ENCODE measurements at places on chromosomes 12 and 14.

DNA sequence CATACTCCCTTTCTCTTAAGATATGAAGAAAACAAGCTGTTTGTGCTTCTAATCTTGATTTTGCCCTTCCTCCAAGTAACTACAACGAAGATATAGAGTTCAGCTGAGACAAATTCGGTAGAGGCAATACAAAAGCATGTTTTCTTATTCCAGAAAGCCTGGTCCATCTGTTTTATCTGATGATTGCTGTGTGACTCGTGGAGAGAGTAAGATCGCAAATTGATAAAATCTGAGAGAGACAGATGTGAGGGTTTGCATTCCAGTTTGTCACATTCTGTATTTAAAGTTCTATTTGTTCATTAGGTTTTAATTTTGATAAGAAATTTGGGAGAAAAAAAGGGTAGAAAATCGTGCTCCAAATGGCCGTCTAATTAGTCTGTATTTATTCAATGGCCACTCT lies 192.1 kb downstream of the CPNE8 start:
- no peak for DNase-seq

GRCh38 chr12:42990387-42990786 lies 400.8 kb upstream of the PRICKLE1 start:
- no peak for DNase-seq

DNA sequence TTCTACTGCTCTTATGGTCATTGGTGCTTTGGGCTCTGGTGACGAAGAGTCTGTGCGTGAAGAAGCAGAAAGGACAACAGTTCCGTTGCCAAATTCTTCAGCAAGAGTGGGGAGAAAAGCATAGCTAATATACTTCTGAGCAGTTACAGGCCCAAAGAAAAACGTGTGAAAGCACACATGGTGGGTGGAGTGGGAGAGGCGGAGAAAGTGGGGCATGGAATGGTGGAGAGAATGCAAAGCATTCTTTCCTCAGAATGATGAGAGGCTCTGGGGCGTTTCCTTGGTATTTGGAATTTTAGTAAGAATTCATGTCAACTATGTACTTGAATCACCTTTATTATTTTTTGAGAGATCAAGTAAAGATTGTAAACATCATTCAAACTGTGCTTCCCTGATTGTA lies 396.1 kb downstream of the NAV3 start:
- no peak for DNase-seq

DNA sequence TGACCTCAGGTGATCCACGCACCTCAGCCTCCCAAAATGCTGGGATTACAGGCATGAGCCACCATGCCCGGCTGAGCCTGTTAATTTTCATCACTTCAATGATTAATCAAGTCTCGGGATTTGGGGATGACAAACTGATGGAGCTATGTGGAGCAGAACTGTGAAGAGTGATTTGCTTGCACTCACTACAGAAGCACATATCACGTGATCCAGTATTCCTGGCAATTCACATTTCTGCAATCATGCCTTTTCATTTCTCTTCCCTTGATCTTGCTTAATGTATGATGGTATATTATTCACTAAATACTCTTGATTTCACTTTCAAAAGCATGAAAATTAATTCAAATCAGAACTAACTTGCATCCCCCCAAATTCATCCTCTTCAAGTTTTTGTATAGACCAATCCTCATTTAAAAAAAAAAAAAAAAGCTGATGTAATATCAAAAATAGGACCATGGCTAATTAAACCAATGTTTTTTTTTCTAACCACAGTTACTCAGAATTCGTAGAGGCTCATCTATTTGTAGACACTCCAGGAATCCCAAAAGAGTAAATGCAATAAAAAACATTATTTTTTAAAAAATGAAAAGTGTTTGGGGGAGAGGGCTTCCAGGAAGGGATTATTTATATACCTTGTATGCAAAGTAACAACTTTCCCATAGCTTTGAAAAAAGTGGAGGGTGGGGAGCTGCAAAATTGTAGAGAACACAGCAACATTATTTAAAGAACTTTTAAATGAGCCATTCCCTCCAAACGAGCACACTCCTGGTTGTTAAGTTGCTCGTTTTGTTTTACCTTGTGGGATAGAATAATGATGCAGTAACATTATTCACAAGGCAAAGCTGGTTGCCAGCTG lies 7.0 kb upstream of the ATXN2 start:
- DNase-seq = no peak

DNA sequence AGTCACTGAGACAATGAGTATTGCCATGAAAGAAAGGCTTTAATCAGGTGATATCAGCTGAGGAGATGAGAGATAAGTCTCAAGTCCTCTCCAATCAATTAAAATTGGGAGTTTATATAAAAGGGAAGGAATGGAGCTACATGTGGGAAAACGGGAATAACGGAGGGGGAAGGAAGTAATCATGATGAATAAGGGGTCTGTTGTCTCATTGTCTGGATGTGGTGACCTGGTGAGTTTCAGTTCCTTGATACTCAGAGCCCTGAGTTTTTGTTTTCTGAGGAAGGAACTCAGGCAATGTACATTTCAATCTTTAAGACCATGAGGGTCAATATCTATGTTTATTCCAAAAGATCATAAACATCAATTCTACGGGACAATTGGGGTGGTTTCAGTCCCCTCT lies 198.8 kb downstream of the KITLG start:
- no peak for DNase-seq

DNA sequence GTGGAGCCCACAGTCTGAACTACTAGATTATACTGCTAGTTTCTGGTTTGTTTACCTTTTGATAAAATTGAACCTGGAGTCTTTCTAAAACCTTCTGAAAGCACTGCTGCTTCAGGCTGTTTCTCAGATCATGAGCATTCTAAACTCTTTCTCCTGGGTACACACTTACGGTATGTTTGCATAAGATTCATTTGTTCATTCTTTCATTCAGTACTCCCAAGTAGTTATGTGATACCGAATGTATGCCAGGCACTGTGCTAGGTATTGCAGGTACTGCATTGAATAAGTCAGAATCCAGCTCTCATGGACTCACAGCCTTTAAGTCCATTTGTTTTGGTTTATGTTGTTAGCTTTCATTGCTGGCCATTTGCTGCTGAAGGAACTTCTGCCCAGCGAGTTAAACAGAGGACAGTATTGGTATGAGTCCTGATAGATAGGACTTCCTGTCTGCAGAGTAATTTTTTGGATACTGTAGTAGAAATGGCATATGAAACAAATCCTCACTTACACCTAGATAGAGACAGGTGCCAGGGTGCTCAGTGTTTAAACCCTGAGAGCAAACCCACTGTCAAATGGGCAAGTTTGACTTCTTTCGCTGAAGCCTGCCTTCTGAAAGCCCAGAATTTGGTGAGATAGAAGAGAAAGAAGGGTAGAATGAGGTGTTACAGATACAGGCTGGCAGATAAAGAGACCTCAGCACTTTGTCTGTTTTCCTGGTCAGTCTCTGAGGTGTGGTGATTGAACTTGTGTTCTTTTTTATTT lies 2.1 kb downstream of the SUSD6 start:
- no peak for DNase-seq

DNA sequence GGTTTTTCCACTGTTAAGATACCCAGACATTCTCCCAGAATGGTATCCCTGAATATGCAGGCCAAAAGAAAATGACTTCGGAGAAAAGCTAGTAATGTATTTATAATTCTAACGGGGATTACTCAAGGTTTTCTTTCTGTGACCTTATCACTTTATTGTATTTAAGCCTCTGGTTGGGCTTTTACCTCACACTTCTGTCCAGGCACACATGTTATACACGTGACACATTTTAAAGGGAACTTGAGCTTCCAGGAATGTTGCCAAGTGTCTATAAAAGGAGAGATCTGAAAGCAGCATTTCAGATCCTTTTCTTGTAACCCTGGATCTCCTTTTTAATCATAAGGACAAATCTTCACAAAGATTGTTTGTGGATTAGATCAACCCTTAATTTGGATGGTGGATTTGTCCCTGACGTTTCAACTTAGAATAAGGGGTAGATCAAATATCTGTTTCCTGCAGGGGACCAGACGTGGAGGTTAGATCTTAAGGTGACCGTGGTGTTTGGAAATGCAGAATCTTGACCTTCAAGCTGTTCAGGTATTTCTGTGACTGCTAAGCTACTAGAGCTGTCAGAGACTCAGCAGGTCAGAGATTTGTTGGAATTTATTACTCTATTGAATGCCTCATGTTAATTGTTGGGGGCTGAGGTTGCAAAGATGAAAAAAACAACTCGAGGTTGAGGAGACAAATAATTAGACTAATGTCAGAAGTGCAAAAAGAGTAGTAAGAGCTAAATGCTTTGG lies 1.5 kb downstream of the CIPC start:
- DNase-seq = no peak

GRCh38 chr14:64828071-64828470 lies 51.6 kb downstream of the SPTB start:
- no peak for DNase-seq

DNA sequence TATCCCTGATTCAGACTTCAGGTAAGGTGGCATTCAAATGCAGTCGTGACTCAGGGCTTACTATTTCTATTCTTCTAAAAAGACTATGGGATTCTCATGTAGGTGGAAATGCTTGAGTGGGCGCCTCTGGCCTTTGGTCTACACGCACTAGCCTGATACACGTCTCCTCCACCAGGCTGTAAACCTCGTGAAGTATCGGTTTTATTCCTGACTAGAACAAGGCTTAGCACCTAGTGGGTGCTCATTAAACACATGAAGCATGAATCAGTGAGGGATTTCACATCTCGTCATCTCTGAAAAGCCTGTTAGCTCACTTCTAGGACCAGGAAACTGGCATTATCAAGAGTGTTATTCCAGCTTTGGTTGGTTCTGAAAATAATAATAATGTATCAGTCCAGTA lies 17.7 kb upstream of the HNF1A start:
- DNase-seq = no peak

DNA sequence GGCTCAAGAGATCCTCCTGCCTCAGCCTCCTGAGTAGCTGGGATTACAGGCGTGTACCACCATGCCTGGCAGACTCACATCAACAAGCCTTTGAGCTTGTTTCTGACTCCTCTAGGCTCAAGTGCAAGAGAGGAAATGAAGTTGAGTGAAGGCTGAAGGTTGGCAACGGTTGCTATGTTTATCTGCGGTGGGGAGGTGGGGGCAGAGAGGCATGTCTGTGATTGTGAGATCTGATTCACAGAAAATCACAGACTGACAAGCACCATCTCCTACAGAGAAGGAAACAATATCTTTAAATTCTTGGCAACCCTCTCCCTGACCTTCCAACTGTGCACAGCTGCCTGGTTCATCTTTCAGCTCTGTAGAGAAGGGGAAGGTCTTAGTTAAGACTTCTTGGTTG lies 22.1 kb upstream of the NINJ2 start:
- DNase-seq = peak; percentile 76

GRCh38 chr12:38930990-38931389 lies 25.6 kb upstream of the CPNE8 start:
- DNase-seq = no peak

DNA sequence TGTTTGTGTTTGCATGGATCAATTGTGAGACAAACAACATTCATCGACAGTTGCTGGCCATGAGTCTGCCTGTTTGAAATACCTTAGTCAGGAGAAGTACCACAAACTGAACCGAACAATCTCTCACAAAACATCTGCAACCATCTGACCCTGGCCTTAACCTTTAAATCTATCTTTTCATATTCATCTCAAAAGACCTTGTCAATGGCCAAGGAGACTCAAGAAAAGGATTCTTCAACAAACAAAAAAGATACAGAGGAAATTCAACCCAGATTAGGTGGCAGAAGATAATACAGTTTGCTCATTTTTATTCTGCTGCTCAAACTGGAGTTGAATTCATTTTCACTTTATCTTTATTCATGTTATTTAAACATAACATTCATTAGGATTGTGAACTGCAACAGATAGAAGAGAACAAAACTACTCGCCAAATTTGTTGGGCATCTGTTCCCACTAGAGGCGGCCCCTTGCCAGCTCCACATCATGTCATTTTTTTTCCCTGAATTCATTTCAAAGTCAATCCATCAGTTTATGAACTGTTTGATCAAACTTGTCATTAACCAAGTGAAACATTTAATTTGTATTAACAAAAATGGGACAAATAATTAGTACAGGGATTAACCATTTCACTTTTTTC lies 152.3 kb upstream of the OTX2 start:
- no peak for DNase-seq

DNA sequence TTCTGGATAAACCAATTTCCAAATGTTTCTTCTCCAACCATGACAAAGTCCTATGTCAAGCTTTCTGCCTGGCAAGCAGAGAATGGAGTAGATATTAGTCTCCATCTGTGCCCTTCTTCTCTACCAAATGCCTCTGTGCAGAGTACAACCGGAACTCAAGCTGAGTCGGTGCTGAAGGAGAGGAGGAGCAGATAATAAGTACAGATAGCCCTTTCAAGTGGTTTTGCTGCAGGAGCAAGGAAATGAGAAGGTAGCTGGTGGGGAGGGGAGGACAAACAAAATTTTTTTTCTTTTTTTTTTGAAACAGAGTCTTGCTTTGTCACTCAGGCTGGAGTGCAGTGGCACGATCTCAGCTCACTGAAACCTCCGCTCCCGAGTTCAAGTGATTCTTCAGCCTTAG lies 14.2 kb upstream of the HELB start:
- peak; percentile 27 for DNase-seq

DNA sequence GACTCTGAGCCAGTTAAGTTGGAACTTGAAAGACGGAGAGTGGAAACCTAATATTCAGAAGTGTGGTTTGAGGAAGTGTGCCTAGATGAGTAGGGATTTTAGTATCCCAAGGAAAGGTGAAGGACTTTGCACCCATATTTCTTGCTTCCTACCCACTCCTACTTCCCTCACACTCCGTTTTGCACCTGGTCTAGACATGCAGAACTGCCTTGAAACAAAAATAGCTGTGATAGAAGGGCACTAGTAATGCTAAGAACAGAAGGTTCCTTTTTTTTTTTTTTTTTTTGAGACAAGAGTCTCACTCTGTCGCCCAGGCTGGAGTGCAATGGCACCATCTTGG lies 732 bp upstream of the ARF3 start:
- no peak for DNase-seq

DNA sequence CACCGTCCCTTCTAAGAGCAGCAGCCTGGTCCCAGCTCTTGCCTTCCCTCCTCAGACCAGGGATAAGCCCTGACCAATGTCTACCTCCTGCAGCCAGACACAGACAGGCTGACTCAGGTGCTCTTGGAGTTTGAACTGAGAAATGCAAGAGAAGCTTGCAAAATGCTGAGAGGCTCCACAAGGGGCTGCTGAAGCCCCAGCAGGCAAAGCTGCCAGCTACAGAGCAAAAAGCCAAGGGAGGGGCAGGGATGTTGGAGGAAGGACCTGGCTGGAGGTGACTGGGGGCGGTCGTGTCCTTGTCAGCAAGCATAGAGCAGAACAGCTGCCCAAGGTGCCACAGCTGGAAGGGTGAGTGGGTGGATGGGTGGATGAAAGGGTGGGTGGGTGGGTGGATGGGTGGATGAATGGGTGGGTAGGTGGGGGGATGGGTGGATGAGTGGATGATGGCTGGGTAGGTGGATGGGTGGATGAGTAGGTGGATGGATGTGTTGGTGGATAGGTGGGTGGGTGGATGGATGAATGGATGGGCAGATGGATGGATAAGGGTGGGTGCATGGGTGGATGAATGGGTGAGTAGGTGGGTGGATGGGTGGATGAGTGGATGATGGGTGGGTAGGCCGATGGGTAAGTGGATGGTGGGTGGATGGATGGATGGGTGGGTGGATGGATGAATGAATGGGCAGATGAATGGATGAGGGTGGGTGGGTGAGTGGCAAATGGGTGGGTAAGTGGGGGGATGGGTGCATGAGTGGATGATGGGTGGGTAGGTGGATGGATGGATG lies 4.0 kb upstream of the INF2 start:
- DNase-seq = no peak

All from stimulated activated naive CD8-positive, alpha-beta T cell treated with anti-CD3 and anti-CD28 coated beads, Interleukin-15, amount 100 ng/mL, for 72 hours (primary cell).